ENCODE measurements at places on chromosomes 7 and 10. TPM values are rescaled to one million over a fixed set of nuclear protein-coding genes. Genes with fewer than 3 reads are reported as not detected.

- no peaks in the 10 kb centered on the region for H3K36me3 ChIP-seq
- no peaks in the 10 kb centered on the region for H3K4me1 ChIP-seq
- no peaks in the 10 kb centered on the region for H3K27me3 ChIP-seq
- H3K4me3 ChIP-seq, result peak overlapping the region; percentile 72
- DNase-seq, result peak; percentile 24
Measured at GRCh38 chr7:24573554-24574338, 494 bp downstream of the PALS2 start.

DNA sequence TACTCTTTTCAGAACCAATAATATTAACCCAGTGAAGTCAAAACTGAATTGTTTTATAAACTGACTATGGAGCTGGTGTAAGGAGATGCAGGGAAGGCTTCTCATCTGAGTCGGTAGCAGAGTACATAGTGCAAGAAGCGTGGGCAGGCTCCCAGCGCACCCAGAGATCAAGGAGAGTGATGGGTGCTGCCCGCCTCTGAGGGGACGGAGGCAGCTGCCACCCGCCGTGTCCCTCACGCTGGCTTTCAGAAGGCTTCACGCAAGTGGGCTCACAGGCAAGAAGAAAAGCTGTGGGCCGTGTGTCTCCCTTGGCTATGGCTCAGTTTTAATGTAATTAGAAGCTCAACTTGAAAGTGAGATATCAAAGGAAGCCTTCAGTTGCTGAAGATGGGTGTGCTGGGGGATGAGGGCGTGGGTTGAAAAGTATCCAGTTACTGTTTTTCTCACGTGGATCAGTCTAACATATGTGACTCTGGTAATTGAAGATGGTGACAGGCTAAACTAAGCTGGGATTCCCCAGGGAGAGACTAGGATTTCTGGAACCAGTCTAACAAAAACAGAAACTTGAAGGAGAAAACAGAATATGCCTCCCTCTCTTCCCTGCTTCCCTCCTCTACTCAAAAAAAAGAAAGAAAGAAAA is 159.9 kb downstream of the MGMT start:
- DNase-seq, result no peak
- no peaks in the 10 kb centered on the region for H3K4me1 ChIP-seq
- H3K4me3 ChIP-seq, result no peak overlapping the region
- no peaks in the 10 kb centered on the region for H3K27me3 ChIP-seq
- H3K36me3 ChIP-seq, result no peaks in the 10 kb centered on the region

Gene NUTM2B
- total RNA-seq, result 0.33 TPM

GRCh38 chr7:48111596-48111995 is 22.5 kb downstream of the UPP1 start:
- H3K27me3 ChIP-seq, result no peaks in the 10 kb centered on the region
- no peaks in the 10 kb centered on the region for H3K4me1 ChIP-seq
- DNase-seq, result no peak
- no peak overlapping the region for H3K4me3 ChIP-seq
- no peak overlapping the region for H3K27ac ChIP-seq

Gene MACROH2A2
- 4.8 TPM for total RNA-seq

- H3K4me3 ChIP-seq, result no peak overlapping the region
- no peaks in the 10 kb centered on the region for H3K4me1 ChIP-seq
- no peaks in the 10 kb centered on the region for H3K36me3 ChIP-seq
- H3K27me3 ChIP-seq, result no peaks in the 10 kb centered on the region
Measured at GRCh38 chr10:133124357-133125211, 35.4 kb upstream of the KNDC1 start.

Gene ADRB1
- 0.66 TPM for total RNA-seq

Measured in breast epithelium (tissue), 4 donors.